ENCODE measurements at places on chromosomes 3 and 15.

GRCh38 chr3:169206828-169207488 is 456.6 kb downstream of the MECOM start:
- DNase-seq: no peak

DNA sequence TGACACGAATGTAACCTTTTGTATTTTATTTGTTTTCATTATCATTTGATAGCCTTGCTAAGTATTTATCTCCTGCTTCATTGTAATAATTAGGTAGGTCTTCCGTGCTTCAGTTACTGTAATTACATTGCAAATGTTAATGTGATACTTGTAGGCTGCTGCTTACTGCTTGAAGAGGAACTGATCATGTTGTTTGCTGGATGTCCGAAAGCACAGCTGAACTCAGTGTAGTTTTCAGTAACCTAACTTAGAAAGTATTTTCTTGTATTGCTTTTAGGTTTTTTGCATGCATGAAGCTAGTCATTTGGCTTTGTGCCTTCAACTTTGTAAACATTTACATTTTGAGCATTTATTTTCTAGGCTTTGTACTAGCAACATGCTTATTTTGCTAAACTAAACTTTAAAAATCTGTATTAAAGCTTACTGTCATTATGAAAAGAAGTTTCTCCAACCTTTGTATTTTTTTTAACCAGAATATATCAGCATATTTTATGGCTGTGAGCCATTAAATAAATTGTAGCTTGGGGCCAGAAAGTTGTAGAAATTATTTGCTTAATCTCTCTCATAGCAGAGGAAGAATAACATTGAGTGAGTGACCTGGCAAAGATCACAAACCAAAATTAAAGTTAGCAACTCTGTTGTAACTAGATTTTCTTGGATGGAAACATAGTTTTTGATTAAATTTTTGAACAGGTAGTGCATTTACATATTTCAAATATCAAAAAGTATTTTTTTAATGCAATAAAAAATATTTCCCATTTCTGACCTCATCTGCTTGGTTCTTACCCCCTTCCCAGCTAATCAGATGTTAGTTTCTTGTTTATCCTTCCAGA is 30.7 kb downstream of the SACM1L start:
- no peak for DNase-seq

DNA sequence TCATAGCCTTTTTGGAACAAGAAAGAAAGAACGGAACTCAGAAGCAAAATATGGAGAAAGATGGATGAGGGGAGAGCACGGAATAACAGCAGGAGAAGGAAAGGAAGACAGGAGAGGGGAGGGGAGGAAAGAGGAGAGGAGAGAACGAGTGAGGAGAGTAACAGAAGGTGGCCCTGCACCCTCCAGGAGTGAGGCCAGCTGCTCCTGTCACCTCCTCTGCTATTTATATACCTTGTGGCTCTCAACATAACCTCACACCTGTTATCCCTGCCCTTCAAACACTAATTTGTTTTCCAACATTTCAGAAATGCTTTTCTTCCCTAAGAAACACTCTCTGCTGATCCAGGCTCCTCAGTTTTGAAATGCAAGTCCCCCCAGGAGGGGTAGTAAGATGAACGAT is 53.4 kb upstream of the ATP2B2 start:
- no peak for DNase-seq

- no peak for DNase-seq
Observed at GRCh38 chr3:143288944-143289343, 169.4 kb downstream of the CHST2 start.

GRCh38 chr15:66505818-66506217 is 692 bp downstream of the ZWILCH start:
- DNase-seq: no peak
